ENCODE measurements at places on chromosomes 6 and 20. TPM values are rescaled to one million over a fixed set of nuclear protein-coding genes. Genes with fewer than 3 reads are reported as not detected.

- no peak for DNase-seq
Observed at GRCh38 chr6:107032051-107032450, 4.1 kb downstream of the MTRES1 start.

APOM gene
- 2.4 TPM for total RNA-seq

GRCh38 chr20:408843-409696 is 971 bp downstream of the RBCK1 start:
- DNase-seq, result no peak

GRCh38 chr6:116393430-116393829 is 22.7 kb downstream of the DSE start:
- DNase-seq, result no peak

GRCh38 chr6:40928307-40928706 is 110.7 kb downstream of the UNC5CL start:
- DNase-seq, result no peak

TMEM200A gene
- total RNA-seq, result 0.06 TPM

BMP2 gene
- 1.7 TPM for total RNA-seq

DNA sequence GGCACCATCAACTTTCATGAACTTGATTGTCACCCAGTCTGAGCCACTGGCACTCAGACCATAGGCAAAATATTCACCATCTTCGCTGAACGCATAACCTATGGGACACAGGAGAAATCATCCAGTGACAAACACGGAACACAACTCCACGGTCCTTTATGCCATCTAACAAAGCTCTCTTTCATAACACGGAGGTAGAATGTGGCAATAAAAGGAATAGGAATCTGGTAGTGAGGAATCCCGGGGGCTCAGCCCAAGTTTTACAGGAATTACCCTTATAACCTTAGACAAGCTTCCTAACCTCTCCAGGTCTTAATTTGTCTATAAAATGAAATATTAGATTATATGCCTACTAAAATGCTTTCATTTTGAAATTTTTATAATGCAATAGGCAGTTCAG is 29.4 kb downstream of the PREP start:
- DNase-seq, result no peak

DNA sequence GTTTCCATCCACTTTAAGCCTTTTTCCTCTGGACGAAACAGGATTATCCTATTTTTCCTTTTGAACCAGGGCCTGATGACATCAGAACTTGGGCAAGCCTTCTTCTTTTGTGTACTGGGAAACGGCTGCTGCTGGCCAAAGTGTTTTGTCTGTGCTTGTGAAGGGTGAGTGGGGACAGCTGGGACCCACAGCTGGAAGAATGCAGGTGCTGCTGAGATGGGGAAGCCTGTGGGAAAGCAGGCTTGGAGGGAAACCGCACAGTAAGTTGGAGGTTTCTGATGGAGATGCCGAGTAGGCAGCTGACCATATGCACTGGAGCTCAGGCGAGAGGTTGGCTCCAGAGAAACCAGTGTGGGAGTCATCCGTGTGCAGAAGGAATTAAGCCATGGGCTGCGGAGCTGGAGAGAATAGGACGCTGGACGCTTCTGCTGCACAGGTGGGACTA is 8.5 kb upstream of the PSMG4 start:
- no peak for DNase-seq

DNA sequence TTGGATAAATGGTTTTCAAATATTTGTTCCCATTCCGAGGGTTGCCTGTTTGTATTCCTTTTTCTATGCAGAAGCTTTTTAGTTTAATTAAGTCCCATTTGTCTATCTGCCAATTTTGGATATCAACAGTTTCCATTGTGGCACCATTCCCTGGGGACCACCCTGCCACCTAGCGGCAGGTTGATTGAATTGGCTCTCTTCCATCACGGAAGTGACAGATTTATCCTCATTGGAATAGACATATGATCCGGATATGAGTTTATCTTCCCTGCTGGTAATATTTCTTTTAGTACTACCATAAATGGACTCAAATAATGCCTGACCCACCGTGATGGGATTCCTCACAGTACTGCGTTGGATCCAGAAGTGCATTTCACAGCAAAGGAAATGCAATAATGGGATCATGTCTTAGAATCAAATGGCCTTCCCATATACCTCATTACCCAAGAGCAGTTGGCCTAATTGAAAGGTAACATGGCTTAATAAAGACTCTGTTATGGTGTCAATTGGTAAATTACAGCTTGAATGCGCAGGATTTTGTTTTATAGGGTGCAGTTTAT is 327.0 kb downstream of the BMP2 start:
- DNase-seq, result no peak

DNA sequence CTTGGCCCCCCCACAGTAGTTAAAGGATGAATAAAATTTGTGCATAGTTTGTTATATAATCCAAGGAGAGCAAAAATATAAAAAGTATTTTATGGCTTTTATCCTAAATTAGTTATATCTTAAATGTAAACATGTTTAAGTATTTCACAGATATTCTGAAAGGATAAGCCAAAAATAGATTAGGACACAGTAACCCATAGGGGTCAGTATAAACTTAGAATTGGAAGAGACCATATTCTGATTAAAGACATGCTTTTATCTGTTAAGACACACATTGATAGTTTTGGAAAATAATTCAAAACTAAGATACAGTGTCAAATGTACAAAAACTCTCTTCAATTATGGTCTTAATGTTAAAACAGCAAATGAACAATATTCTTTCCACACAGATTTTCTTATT is 4.5 kb upstream of the SERINC1 start:
- DNase-seq, result no peak

- no peak for DNase-seq
Observed at GRCh38 chr20:62969179-62969760, 16.8 kb downstream of the SLC17A9 start.

DNA sequence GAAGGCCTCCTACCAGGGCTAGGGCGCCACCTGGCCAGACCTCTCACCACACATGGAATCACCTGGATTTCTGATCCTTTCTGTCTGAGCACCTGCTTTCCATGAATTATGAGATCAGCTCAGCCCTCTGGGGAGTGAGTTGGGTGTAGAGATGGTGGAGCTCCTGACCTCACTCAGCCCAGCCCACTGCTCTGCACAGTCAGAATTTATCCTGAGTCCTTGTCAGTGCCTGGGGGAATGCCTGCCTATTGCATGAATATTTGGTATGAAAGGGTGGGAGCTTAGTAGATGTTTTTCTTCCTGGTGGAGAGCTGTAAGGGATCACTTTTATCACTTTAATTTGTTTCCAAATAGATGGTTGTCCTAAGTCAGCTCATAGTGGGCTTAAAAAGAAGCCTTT is 47.5 kb downstream of the DTD1 start:
- DNase-seq, result no peak

- DNase-seq, result no peak
Observed at GRCh38 chr20:63552481-63553249, 1.3 kb upstream of the FNDC11 start.

PPARD gene
- total RNA-seq, result 19.4 TPM

CRISP2 gene
- not detected for total RNA-seq

GRCh38 chr6:157595768-157596167 is 214.8 kb downstream of the ZDHHC14 start:
- no peak for DNase-seq

DNA sequence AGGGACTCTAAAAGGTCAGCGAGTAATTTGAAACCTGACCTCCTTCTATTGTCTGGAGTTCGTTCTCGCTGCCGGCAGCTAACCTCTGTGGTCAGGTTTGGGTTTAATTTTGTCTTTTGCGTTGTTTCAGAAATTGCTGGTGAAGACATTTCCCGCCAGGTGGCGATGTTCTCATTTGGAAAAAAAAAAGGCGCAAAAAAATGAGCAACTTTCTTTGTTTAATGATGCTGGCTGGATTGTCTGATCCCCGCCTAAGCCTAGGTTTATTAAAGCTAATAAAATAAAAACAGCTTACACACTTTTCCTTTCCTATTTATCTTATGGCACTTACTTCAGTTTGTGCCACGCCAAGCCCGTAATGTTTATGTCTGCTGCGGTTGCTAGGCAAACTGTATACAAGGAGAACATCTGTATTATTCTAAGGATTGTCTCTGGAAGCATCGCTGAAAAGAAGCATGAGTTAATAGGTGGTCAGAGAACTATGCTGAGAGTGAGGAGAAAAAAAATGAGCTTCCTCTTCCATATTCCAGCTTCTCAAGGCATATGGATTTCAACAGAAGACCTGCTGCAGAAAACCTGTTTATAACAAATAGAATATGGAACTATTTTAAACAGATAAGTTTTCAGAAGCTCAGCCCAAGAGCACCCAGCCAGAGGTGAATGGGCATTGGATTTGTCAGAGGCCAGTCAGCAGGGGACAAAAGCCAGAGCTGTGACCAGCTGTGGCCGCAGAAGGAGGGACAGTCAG is 205.7 kb downstream of the DOK5 start:
- no peak for DNase-seq

DNA sequence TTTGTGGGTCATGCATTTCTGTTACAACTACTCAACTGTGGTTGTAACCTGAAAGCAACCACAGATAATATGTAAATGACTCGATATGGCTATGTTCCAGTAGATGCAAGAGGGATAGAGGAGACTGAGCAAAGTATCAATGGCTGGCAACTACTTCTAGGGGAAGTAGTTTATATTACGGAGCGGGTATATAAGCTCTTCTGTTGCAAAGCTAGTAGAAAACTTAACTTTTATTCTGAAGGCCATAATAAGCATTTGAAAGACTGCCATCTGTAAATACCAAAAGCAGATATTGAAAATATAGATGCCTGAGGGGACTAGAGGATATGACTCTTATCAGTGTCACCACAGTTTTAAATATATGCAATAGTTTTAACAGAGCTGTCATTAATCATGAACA is 655.3 kb downstream of the PHF3 start:
- no peak for DNase-seq

DNA sequence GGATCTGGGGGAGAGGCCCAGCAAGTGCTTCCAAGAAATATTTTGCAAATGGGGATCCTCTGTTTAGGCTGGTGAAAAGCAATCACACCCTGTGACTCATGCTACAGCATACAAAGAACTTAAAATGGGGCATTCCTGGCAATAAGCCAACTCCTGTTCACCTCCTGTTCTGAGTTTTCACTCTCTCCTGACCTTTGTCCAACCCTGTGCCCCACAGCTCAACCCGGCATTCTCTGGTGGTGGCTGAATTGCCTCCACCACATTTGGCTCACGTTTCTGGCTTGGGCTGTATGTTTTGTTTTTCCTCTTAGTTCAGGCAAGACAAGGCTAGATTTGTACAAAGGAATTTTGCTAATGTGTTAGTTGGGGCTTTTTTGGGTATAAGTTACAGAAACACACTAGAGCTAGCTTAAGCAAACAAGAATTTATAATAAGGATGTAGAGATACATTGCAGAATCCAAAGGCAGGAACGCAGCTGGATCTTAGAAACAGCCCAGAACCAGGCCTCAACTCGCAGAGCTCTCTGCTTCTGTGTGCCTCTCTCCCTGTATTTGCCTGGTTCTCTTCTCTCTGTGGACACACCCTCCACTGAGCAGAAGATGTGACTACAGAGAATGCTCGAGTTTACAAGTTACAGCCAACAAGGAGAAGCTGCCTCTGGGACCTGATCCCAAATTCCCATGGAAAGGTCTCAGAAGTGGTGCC is 9.4 kb downstream of the ABCC10 start:
- no peak for DNase-seq
